ENCODE measurements at places on chromosomes 12 and 14.

DNA sequence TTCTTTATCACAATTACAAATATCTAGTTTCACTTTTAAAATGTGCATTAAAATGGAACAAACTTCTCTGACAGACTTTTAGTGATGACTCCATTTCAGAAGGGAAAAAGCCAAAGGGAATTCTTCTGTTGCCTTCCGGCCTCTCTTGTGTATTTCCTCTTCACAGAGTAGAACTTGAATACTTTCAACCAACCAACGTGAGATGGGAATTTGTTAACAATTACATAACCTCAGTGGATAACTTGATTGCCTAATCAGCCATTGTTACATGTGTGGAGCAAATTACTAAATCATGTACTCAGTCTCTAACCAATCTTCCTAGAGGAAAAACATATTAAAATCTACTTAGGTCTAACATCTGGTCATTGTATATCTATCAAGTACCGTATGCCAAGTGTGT, 291.1 kb downstream of the SYT1 start:
- DNase-seq: no peak

DNA sequence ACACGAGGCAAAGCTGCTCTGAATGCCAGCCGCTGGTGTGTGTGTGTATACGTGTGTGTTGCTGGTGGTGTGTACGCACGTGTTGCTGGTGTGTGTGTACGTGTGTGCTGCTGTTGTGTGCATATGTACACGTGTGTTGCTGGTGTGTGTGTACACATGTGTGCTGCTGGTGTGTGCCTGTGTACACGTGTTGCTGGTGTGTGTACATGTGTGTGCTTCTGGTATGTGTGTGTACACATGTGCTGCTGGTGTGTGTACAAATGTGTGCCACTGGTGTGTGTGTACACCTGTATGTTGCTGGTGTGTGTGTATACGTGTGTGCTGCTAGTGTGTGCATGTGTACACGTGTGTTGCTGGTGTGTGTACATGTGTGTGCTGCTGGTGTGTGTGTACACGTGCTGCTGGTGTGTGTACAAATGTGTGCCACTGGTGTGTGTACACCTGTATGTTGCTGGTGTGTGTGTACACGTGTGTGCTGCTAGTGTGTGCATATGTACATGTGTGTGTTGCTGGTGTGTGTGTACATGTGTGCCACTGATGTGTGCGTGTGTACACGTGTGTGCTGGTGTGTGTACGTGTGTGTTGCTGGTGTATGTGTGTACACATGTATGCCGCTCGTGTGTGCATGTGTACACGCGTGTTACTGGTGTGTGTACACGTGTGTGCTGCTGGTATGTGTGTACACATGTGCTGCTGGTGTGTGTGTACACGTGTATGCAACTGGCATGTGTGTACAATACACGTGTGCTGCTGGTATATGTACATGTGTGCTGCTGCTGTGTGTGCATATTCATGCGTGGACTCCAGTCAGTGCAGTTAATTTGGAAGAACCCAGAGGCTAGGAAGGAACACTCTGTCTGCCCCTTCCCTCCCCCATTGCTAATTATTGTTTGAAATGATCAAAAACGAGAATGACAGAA, 47.2 kb downstream of the CACNA2D4 start:
- DNase-seq: no peak

GRCh38 chr14:33676135-33676566, 274.7 kb downstream of the EGLN3 start:
- peak; percentile 2 for DNase-seq

- no peak for DNase-seq
These were observed 9.7 kb upstream of the SERPINA1 start for GRCh38 chr14:94398182-94398479.

GRCh38 chr14:91261115-91261514, 16.6 kb upstream of the GPR68 start:
- peak; percentile 69 for DNase-seq

GRCh38 chr12:68097386-68097785, 62.2 kb downstream of the IFNG start:
- DNase-seq: no peak
